CD4-positive, alpha-beta T cell (primary cell): ENCODE measurements at places on chromosomes 7 and 10.

DNA sequence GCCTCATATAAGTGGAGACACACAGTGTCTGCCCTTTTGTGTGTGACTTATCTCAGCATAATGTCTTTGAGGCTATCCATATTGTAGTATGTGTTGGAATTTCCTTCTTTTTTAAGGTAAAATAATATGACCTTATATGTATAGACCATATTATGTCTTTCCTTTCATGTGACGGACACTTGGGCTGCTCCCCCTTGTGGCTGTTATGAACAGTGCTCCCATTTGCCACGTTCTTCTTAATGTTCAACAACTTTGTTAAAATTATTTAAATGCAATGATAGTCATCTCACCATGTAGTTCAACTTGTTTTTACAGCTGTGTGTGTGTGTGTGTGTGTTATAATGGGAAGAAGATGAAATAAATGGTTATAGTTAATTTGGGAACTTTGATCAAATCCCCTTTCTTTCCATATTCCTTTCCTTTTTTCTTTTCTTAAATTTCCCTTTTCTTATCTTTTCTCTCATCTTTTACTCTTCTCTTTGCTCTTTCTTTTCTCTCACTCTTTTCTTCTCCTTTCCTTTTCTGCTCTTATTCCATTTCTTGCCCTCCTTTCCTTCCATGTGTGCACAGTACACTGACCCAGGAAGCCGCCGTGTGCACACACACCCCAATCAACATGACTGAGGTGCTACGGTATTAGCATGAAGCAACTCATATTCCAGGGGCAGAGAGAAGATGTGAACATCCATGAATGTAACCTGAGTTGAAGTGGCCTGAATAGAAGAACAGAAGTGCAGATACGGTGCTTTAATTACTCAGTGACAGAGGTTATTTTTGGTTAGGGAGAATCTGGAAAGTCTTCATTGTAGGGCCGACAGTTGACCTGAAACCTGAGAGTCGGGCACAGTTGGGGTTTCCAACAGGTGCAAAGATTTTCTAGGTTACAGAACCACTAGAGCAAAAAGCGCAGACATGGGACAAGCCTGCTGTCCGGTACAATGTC is 596.6 kb downstream of the SDK1 start:
- H3K4me1 ChIP-seq, result no peaks in the 10 kb centered on the region
- no peak overlapping the region for H3K4me3 ChIP-seq
- H3K27me3 ChIP-seq, result no peaks in the 10 kb centered on the region
- H3K36me3 ChIP-seq, result no peaks in the 10 kb centered on the region

DNA sequence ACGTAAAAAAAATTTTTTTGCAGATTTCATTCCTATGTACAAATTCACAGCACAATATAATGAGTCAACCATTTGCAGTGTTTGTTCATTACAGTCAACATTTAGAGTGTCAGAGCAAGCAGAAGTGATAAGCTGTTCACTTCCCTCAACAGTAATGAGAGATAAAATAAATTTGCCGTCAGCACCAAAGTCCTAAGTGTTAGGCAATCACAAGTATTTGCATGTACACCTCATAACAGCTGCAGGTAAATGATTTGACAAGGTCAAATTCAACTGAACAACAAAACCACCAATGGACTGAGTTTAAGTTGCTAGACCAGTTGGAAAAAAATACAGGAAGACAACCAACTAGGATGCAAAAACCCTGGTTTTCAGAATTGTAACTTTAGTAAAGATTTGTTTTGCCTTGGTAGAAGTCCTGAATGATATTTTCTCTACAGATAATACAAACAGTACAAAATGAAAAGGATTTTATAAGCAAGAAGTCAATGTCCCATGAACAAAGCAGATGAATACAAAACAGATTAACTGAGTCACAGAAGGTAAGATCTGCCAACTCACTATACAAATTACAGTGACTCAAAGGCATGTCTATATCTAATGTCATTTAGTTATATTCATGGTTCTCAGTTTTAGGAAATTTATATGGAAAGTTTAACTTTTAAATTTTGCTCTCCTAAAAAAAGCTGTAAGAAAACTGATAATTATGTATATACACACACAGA is 10.4 kb downstream of the RAPGEF5 start:
- DNase-seq, result no peak
- H3K4me1 ChIP-seq, result no peaks in the 10 kb centered on the region
- H3K27ac ChIP-seq, result no peak overlapping the region
- H3K4me3 ChIP-seq, result no peak overlapping the region
- H3K36me3 ChIP-seq, result no peaks in the 10 kb centered on the region

GRCh38 chr7:92709150-92709549 is 119.0 kb upstream of the FAM133B start:
- no peaks in the 10 kb centered on the region for H3K4me1 ChIP-seq
- H3K36me3 ChIP-seq, result peaks cover 3% of the 10 kb centered on the region
- H3K27me3 ChIP-seq, result no peaks in the 10 kb centered on the region
- no peak for DNase-seq
- no peak overlapping the region for H3K4me3 ChIP-seq

DNA sequence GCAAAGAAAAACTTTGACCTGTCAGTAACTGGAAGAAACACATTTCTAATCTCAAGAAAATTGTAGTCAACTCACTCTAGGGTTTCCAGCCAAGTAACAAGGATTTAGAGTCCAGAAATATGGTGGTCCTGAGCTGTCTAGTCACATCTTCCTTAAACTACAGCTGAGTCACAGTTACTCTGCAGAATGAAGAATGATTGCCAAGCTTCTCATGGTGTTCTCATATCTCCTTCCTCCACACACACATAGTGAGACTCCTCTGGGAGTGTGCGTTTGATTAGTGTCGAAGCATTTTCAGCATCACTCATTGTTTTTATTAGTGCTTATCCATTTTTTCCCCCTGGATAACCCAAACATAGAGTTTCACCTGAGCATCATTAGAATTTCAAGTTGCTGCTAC is 93.1 kb upstream of the CXCL12 start:
- no peak overlapping the region for H3K4me3 ChIP-seq
- H3K36me3 ChIP-seq, result no peaks in the 10 kb centered on the region
- DNase-seq, result no peak
- H3K27me3 ChIP-seq, result peaks cover 3% of the 10 kb centered on the region
- H3K27ac ChIP-seq, result no peak overlapping the region

- no peak overlapping the region for H3K27ac ChIP-seq
- H3K27me3 ChIP-seq, result no peaks in the 10 kb centered on the region
- H3K4me3 ChIP-seq, result no peak overlapping the region
- no peaks in the 10 kb centered on the region for H3K36me3 ChIP-seq
These were observed 559.2 kb downstream of the PTPRN2 start for GRCh38 chr7:158028290-158028941.
